Glomerular endothelial cell (primary cell): ENCODE measurements at places on chromosomes 16 and 17. TPM values are rescaled to one million over a fixed set of nuclear protein-coding genes. Genes with fewer than 3 reads are reported as not detected.

GRCh38 chr16:57788252-57788841 is 13.9 kb downstream of the KIFC3 start:
- DNase-seq: no peak

DNA sequence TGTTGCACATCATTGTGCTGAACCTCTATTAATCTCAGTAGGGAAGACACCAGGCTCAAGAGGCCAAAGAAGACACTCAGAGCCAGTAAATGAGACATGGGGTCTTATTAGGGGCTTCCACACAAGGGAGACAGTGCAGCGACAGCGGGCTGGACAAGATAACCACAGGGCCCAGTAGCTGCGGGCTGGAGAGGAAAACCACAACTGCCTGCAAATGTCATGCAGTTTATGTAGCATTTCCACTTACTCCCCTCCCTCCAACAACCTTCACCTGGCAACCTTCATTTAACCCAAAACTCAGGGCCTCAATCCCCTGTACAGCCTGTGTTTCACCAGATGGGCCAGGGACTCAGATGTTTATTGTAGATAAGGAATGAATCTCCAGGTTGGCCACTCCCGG is 185.6 kb downstream of the UTP18 start:
- no peak for DNase-seq

GRCh38 chr16:88570691-88571092 is 489 bp downstream of the ZC3H18 start:
- no peak for DNase-seq

- no peak for DNase-seq
Observed at GRCh38 chr16:25051406-25052150, 36.4 kb upstream of the ARHGAP17 start.

DNA sequence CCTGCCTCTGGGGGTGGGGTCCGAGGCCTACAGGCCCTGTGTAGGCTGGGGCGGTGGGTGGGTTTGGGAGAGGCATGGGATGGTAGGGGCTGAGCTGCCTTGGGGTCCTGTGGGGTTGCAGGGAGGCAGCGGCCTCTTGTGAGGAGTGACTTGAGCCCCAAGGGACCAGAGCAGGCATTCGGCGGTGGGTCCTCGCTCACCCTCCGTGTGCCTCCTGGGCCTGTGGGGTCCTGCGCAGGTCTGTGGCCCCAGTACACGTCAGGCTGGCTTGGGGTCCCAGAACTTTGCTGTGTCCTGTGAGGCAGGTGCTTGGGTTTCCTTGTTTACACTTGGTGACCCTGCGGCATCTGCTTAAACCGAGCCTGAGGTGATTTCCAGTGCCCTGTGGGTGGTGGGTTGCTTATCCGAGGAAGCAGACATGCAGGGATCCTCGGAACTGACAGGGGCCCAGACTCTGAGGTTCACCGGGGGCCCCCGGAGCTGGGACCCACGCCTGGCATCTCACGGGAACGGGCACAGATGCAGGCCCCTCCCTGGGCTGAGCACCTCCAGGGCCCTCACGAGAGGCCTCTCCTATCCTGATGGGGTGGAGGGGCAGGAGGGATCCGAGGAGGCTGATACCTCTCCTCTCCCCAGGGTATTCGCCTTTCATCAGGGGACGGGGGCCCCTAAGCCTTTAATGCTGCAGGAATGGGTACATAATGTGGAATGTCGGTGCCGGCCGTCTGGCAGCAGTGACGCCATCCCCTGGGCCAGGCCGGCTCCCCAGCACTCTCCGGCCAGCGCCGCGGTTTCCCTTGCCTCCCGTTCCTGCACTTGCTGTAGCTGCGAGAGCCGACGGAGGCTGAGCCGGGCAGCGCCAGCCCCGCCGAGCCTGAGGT is 7.7 kb downstream of the METRNL start:
- DNase-seq: no peak

DNA sequence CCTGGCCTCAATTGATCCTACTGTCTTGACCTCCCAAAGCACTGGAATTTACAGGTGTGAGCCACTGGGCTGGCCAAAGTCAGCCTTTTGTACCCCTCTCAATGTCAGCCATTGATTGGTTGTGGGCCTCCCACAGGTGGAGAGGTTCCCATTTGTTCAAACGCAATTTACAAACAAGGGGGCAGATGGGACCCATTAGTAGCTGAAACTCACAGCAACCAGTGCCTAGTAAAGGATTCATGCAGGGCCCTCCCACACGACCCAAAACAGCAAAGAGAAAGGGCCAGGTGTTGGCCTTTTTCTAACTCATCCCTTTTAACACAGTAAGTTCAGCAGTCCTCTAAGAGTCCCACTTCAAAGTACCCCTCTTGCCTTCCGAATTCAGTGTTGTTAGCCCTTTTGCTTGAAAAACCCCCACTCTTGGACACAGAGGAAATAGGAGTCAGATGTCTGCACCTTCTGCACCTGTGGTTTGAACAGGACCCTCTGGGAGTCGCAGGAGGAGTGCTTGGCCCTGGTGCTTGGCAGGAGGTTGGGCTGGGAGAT is 89.2 kb downstream of the PITPNC1 start:
- DNase-seq: no peak

DNA sequence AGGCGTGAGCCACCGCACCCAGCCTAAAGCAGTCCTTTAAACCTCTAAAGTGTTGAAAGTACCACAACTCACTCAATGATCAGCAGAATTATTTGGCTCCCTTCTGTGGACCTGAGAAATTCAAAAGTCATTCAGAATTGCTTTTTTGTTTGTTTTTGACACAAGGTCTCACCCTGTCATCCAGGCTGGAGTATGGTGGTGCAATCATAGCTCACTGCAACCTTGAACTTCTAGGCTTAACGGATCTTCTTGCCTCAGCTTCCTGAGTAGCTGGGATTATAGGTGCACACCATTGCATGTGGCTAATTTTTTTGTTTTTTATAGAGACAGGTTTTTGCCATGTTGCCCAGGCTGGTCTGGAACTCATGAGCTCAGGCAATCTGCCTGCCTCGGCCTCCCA is 44.3 kb downstream of the TRAF4 start:
- no peak for DNase-seq

DNA sequence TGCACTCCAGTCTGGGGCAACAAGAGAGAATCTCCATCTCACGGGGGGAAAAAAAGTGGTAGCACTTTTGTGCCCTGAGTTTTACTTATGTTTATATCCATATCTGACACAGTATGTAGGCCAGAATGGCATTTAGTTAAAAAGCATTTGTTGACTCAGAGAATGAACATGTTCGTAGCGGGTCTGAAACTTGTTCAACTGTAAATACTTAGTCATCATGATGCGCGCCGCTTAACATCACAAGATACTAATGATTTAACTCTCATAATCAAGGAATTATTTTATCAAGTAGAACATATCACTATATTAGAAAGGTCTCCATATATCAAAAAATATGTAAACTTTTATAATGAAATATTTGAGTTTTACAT is 55.3 kb upstream of the ITGA2B start:
- DNase-seq: no peak

DNA sequence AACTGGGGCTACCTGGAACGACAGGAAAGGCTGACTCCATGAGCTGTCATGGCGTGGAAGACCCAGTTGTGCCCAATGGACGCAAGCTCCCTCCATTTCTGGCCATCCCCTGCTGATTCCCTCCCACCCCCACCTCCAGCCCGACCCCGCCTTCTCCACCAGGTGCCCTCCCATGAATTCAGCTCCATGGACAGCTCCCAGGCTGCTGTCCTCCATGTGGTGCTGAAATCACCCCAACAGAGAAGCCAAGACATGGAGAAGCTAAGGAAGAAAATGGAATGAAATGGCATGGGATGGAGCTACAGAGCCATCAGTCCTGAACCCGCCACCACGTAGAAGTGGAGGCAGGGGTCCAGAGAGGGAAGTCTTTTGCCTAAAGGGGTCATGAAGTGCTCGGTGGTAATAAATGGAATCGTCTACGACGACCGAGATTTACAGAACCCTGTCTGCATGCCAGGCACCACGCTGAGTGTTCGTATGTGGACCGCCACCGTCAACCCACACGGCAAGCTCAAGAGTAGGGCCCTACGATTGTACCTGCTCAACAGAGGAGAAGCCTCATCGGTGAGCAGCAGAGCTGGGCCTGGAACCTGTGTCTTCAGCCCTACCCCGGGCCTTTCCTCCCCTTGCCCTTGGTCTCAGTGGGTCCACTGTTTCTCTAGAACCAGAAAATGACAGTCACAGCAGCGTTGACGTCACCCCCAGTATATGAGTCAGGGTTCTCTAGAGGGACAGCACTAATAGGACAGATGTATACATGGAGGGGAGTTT is 9.3 kb upstream of the ZC3H18 start:
- DNase-seq: no peak

ACAP1 gene
- total RNA-seq: 53.1 TPM in 1 of 2 replicates, not detected in the other

USP7 gene
- 58.2 and 96.0 TPM in 2 replicates for total RNA-seq

TUBB3 gene
- 275 and 412 TPM in 2 replicates for total RNA-seq

MAP2K4 gene
- 19.0 and 21.9 TPM in 2 replicates for total RNA-seq

CLN3 gene
- 16.9 and 17.1 TPM in 2 replicates for total RNA-seq
